Progenitor cell of endocrine pancreas (in vitro differentiated cells): ENCODE measurements at places on chromosomes 5 and 9. TPM values are rescaled to one million over a fixed set of nuclear protein-coding genes. Genes with fewer than 3 reads are reported as not detected.
A peak's percentile ranks its signal among the peaks of the same experiment; 100 is the strongest.

COMMD10 gene
- total RNA-seq = 30.9 and 31.6 TPM in 2 replicates

GRCh38 chr5:101686536-101687157 is 609.4 kb downstream of the SLCO4C1 start:
- H3K4me3 ChIP-seq = no peak overlapping the region
- no peak overlapping the region for H3K27ac ChIP-seq
- no peaks in the 10 kb centered on the region for H3K4me1 ChIP-seq

AFAP1L1 gene
- 0.69 and 0.78 TPM in 2 replicates for total RNA-seq

DNA sequence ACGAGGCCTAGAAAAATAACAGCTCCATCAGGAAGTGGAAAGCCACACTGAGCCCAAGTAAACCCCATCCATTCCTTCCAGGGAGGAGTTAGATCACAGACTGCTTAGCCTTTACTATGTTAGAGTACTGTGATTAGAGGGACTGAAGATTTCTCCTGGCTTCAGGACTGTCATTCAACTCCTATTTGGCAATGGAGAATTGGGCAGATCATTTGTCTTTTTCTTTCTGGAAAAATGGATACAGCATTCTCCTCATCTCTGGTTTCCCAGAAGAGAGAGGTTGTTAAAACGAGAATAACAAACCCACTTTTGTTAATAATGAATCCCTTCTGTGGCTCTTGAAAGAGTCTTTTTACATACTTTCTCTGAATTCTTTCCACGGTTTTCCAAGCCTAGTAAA is 150.4 kb downstream of the GABRB2 start:
- H3K36me3 ChIP-seq = no peaks in the 10 kb centered on the region

- H3K4me1 ChIP-seq = peaks cover 2% of the 10 kb centered on the region
- peaks cover 5% of the 10 kb centered on the region for H3K27me3 ChIP-seq
- no peaks in the 10 kb centered on the region for H3K36me3 ChIP-seq
- H3K4me3 ChIP-seq = no peak overlapping the region
- H3K27ac ChIP-seq = no peak overlapping the region
These were observed 30.8 kb upstream of the ABCA1 start for GRCh38 chr9:104958751-104959150.

RASGEF1C gene
- 0.51 and 1.3 TPM in 2 replicates for total RNA-seq

- H3K4me1 ChIP-seq = peaks cover 20% of the 10 kb centered on the region
- H3K27ac ChIP-seq = peak overlapping the region; percentile 79
- H3K4me3 ChIP-seq = peak overlapping the region; percentile 71
- no peaks in the 10 kb centered on the region for H3K36me3 ChIP-seq
- DNase-seq = peak; percentile 11
These were observed 247.7 kb upstream of the ANKRD55 start for GRCh38 chr5:56480705-56481427.

DNA sequence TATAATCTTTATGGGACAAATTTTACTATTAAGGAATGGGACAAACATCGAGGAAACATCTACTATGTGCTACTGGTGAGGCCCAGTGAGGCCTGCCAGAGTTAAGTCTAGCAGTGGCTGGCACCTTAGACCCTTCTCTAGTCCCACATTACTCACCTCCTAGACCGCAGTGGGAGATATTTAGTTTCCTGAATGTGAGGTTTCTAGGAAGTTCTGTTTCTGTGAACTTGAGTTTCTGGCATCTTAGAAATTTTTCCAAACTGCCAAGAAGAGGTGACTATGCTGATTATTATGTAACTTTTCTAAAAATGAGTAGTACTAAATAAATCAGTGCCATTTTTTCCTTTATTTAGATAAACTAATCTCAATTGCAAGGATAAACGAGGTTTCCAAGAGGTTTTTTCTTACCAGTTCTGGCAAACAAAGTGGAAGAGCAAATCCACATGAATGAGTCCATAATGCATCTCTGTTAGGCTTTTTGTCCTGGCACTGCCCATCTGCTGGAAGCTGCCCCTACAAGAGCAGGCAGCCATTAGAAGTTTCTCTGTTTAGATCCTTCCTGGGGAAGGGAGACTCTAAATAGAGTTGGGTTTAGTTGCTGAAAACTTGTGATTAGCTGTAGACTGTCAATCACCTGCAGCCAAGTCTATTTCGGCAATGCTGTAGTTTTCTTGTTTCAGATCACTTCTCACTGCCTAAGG is 348.7 kb downstream of the MAN2A1 start:
- DNase-seq = no peak
- H3K27ac ChIP-seq = no peak overlapping the region
- H3K4me3 ChIP-seq = no peak overlapping the region
- peaks cover 10% of the 10 kb centered on the region for H3K4me1 ChIP-seq

- H3K4me3 ChIP-seq = no peak overlapping the region
- H3K27ac ChIP-seq = no peak overlapping the region
- H3K27me3 ChIP-seq = peaks cover 6% of the 10 kb centered on the region
- H3K36me3 ChIP-seq = no peaks in the 10 kb centered on the region
These were observed 19.7 kb downstream of the CSF2 start for GRCh38 chr5:132093271-132093670.

DNA sequence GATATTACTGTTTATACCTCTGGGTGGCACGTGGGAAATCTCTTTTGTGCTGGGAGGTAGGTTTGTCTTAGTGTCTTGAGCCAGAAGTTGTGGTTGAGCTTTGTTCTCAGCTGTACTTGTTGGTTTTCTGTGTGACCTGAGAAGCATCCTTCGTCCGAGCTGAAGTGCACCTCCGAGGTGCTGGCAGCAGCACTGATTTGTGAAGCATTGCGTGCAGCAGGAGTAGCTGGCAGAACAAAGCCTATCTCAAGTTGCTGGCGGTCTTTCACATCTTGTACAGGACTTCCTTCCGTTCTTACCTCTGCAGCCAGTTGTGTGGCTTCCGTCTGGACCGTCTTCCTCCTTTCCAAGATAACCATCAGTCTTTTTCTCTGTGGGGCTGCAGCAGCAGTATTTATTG is 4.3 kb downstream of the PRRC2B start:
- no peaks in the 10 kb centered on the region for H3K27me3 ChIP-seq
- H3K36me3 ChIP-seq = peaks cover 2% of the 10 kb centered on the region
- peak overlapping the region; percentile 99 for H3K27ac ChIP-seq
- peak overlapping the region; percentile 95 for H3K4me3 ChIP-seq
- DNase-seq = no peak

TOR1A gene
- 33.1 and 39.0 TPM in 2 replicates for total RNA-seq

GRCh38 chr9:92397853-92398252 is 6.5 kb downstream of the OGN start:
- no peaks in the 10 kb centered on the region for H3K27me3 ChIP-seq
- H3K36me3 ChIP-seq = no peaks in the 10 kb centered on the region
- no peak overlapping the region for H3K4me3 ChIP-seq
- DNase-seq = no peak
- H3K4me1 ChIP-seq = no peaks in the 10 kb centered on the region
- no peak overlapping the region for H3K27ac ChIP-seq

CKMT2 gene
- total RNA-seq = 1.7 and 3.7 TPM in 2 replicates

DNA sequence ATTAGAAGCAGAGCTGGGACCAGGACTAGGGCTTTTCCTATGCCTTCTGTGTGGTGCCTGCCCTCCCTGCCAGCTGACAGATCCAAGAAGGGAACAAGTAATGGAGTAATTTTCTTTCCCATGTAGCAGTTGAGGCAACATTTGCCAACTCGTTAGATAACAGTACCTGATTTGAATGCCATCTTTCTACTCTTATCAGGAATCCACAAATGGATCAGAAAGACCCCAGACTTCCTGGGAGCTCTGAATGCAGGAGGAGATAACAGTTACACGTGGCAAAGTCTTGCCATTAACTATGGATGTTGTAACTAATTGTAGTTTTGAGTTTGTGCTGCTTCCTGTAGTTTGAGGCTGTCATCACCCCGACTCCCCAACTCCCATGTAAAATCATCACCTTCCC is 39.2 kb downstream of the RCL1 start:
- no peak overlapping the region for H3K4me3 ChIP-seq
- H3K4me1 ChIP-seq = peaks cover 20% of the 10 kb centered on the region
- no peak for DNase-seq
- no peak overlapping the region for H3K27ac ChIP-seq
- H3K36me3 ChIP-seq = peaks cover 16% of the 10 kb centered on the region

DNA sequence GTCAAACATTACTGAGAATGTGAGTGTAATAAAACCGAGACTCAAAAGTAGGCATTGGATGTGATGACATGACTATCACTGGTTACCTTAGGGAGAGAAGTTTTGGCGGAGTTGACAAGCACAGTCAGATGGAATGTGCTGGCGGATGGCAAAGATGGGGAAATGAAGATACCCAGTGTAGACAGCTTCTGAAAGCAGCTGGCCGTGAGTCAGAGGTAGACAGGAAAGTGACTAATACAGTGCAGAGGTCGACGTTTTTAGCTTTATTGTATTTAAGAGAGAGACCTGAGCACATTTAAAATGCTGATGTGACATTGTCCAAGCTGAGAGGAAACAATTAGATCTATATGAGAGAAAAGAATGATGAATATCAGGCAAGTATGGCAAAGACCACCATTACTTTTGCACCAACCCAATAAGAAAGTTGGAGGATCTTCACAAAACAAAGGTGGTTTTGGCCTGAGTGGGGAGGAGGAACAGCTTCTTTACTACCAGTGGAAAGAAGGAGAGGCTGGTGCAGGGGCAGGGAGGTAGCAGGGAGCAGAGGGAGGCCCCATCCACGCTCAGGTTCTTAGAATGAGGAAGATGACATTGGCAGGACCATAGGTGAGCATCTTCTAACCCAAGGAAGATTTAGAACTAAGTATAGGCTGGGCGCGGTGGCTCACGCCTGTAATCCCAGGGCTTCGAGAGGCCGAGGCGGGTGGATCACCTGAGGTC is 36.7 kb upstream of the KCNIP1 start:
- H3K27me3 ChIP-seq = peaks cover 9% of the 10 kb centered on the region
- H3K36me3 ChIP-seq = no peaks in the 10 kb centered on the region
- H3K4me3 ChIP-seq = no peak overlapping the region
- H3K4me1 ChIP-seq = no peaks in the 10 kb centered on the region
- DNase-seq = no peak
- no peak overlapping the region for H3K27ac ChIP-seq

CDH9 gene
- not detected in 2 replicates for total RNA-seq

NUP214 gene
- 61.0 and 62.2 TPM in 2 replicates for total RNA-seq

DNA sequence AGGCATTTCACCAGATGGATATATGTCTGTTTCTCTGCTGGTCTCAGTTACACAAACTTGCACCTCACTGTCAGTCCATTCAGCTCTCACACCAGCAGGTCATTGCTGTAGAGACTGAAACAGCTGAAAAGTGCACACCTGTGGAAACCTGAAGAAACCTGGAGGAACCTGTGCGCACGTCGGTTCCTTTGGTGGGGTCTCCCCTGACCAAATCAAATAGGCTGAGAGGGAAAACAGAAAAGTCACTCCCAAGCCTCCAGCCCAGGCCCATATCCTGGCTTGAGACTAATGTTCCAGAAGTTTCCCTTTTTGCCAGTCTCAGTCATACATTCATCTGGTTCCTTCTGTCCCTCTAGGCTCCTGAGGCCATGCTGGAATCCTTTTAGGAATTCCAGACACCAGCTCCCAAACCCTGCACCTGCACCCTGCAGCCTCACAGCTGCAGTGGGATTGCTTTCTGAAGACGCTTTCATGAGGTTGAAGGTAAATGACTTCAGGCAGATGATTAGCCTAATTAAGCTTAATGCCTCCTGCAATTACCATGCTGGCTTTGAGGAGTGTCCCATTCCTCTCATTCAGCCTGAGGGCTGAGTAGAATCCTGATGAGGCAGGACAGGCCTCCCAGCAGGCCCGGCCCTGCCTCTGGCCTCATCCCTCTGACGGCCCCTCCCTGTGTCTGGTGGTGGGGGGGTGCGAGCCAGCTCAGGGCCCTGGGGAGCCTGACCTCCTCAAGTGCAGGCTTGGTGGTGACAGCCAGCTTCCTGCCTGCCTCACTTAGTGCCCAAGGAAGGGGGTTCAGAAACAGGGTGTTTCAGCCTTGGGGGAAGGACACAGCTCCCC is 24.3 kb upstream of the CXCL14 start:
- peaks cover 9% of the 10 kb centered on the region for H3K27me3 ChIP-seq
- H3K4me1 ChIP-seq = peaks cover 29% of the 10 kb centered on the region
- no peak overlapping the region for H3K4me3 ChIP-seq
- no peak for DNase-seq

DNA sequence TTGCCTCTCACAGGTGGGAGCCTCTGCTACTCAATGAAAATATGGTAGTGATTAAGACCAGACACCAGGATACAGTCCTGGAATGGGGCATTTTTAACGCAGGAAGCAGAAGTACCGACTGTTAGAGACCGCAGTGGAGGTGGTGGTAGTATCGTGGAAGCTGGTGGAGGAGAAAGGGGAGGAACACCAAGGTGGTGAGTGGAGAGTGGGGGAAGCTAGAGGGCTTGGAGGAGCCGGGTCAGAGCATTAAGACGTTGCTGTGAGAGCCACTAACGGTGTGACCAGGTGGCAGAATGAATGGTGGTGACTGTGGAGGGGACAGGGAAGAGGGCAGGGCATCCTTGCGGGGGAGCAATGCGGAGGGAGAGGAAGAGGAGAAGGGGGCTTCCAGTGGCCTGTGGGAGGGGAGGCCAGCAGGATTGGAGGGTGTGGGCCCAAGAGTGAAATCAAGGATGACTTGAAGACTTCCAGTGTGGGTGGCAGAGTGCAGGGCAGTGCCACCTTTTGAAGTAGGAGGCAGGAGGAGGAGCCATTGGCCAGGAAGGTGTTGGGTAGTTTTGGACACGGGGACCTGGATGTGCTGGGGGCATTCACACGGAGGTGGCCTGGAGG is 1.6 kb upstream of the UBAC1 start:
- H3K4me3 ChIP-seq = peak overlapping the region; percentile 71
- H3K27ac ChIP-seq = peak overlapping the region; percentile 45
- H3K4me1 ChIP-seq = peaks cover 7% of the 10 kb centered on the region
- H3K36me3 ChIP-seq = no peaks in the 10 kb centered on the region
- no peak for DNase-seq

IFNA2 gene
- not detected in 2 replicates for total RNA-seq

- no peaks in the 10 kb centered on the region for H3K27me3 ChIP-seq
- H3K4me1 ChIP-seq = no peaks in the 10 kb centered on the region
- no peak overlapping the region for H3K27ac ChIP-seq
- no peaks in the 10 kb centered on the region for H3K36me3 ChIP-seq
These were observed 452.8 kb downstream of the ENC1 start for GRCh38 chr5:74187757-74188156.

- no peak overlapping the region for H3K27ac ChIP-seq
- peaks cover 5% of the 10 kb centered on the region for H3K4me1 ChIP-seq
- DNase-seq = no peak
- no peak overlapping the region for H3K4me3 ChIP-seq
- no peaks in the 10 kb centered on the region for H3K36me3 ChIP-seq
- H3K27me3 ChIP-seq = peaks cover 4% of the 10 kb centered on the region
These were observed 2.0 kb upstream of the PCDH12 start for GRCh38 chr5:141960018-141960417.

FRRS1L gene
- total RNA-seq = 4.9 and 6.1 TPM in 2 replicates

MEGF10 gene
- total RNA-seq = 8.2 and 12.5 TPM in 2 replicates

GRCh38 chr5:148306446-148306845 is 5.8 kb upstream of the SPINK7 start:
- H3K27ac ChIP-seq = no peak overlapping the region
- H3K4me1 ChIP-seq = peaks cover 2% of the 10 kb centered on the region
- no peak for DNase-seq
- no peak overlapping the region for H3K4me3 ChIP-seq
- peaks cover 9% of the 10 kb centered on the region for H3K36me3 ChIP-seq

- H3K36me3 ChIP-seq = no peaks in the 10 kb centered on the region
- H3K27ac ChIP-seq = no peak overlapping the region
- H3K27me3 ChIP-seq = no peaks in the 10 kb centered on the region
- H3K4me3 ChIP-seq = no peak overlapping the region
- H3K4me1 ChIP-seq = peaks cover 1% of the 10 kb centered on the region
- DNase-seq = no peak
These were observed 39.7 kb downstream of the SUB1 start for GRCh38 chr5:32625106-32625505.
